ENCODE measurements at places on chromosomes 4 and X.

GRCh38 chr4:7524064-7524682, 89.4 kb upstream of the PSAPL1 start:
- no peak for DNase-seq

DNA sequence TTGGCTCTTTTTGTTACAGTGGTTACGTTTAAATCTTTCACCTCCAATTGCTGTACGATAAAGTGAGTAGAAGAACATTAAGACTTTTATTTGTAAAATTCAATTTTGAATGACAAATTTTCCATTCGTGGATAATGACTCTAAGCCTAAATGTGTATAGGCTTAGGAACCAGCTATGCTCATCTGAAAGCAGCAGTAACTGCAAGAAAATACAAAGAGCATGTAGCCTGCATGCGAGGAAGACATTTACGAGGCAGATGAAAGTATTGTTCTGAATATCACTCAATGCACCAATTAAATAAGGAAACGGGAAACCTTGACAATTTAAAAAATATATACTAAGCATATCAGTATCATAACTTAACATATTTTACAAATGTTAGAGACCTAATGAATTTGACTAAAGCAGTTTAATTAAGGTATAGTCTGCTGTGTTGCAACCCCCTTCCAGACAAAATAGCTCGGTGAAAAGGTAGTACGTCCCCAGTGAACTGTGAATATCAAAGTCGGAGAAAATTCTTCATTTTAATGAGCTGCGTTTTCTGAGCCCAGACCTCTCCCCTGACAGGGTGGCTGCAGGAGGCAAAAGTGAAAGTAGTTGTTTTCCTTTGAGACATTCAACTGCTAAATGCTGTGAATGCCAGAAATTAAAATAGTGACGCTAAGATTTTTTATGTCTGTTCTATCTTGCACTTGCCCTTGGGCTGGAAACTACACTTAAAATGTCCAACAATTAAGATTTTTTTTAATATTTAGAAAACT, 1236.5 kb upstream of the TENM3 start:
- DNase-seq = no peak

GRCh38 chr4:40038977-40039376, 17.7 kb upstream of the N4BP2 start:
- DNase-seq = no peak

GRCh38 chr4:41918278-41918677, 17.0 kb upstream of the TMEM33 start:
- no peak for DNase-seq

GRCh38 chrX:22135171-22135711, 103.1 kb downstream of the PHEX start:
- DNase-seq = no peak

DNA sequence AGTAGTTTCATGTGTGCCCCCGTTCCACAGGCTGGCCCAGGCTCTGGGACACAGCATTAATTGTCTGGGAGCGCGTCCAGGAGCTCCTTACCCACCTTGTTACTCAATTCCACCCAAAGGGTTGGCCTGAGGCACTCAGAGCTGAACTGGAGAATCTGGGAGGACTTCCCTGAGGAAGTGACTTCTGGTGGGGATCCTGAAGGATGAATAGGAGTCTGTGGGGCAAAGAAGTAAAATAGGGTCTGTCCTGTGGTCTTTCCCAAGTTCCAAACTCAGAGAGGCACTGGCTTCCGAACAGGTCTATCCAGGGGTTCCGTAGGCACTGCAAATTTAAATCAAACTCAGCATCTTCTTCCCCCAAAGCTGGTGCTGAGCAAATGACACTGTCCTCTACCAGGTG, 204.3 kb downstream of the AFAP1 start:
- DNase-seq = no peak

- no peak for DNase-seq
Observed at GRCh38 chr4:21656832-21657231, 291.7 kb downstream of the KCNIP4 start.

DNA sequence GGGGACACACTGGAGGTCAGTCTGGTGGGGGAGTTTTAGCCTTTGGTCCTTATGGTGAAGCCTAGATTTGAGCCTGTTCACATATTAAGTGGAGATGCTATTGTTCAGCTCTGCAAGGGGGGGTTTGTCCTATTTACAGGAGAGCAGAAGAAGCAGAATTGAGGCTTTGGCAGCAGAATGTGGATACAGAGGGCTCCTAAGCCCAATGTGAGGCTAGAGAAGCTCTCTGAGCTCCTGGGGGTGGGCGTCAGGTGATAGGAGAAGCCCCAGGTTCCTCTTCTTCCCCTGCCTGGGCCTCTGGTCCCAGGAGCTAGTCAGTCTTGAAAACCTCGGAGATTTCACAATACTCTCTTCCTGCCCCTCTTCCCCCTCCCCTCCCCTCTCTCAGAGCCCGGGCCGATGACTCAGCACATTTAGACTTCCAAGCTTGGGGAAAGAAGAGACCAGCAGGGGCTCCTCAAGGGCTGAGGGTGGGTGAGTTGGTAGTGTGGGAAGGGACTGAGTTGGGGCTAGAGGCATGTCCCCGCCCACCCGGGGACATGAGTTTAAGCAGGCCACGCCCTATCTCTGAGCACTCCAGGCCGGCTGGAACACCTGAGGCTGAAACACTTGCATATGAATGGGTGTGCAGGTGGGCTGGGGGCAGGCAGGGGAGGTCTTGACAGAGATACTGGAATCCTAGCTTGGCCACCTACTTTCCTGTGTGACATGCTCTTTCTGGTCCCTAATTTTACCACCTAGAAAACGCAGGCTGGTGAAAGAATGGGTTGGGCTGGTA, 3.4 kb downstream of the TFE3 start:
- peak; percentile 61 for DNase-seq

All from CD4-positive, alpha-beta T cell treated with Interleukin-21 for 1 hour (primary cell).